ENCODE measurements at places on chromosomes 12 and 14.

GRCh38 chr14:22872033-22872832, 693 bp downstream of the LRP10 start:
- peak; percentile 61 for DNase-seq

DNA sequence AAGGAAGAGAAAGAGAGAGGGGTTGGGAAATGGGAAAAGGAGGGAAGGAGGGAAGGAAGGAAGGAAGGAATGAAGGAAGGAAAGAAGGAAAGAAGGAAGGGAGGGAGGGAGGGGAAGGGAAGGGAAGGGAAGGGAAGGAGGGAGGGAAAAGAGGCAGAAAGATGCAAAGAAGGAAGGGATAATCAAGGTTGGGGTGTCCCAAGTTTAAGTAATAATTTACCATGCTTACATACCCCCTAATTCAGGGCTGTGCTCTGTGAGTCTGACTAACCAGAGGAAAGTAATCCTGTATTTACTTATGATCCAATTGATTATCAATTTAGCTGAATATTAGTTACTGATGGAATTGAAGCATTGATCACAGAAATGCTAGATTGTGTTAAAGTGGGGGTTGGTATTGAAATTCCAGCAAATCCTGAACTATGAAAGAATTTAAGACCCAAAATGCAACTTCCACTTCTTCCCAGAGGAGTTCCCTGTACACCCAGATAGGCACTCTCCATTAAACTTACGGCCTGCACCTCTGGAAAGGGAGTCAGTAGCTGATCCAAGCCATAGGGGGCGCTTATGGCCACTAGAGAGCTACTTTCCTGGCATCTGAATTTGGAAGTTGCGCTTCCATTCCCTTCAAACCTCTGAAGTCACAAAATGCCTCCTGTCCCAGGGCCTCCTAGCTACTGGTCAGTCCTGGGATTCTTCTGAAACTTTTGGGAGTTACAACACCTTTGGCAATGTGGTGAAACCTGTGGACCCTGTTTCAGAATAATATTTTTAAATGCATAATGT, 162.7 kb upstream of the PWP1 start:
- DNase-seq, result no peak

- no peak for DNase-seq
Measured at GRCh38 chr12:112969547-112970306, 8.6 kb upstream of the OAS2 start.

DNA sequence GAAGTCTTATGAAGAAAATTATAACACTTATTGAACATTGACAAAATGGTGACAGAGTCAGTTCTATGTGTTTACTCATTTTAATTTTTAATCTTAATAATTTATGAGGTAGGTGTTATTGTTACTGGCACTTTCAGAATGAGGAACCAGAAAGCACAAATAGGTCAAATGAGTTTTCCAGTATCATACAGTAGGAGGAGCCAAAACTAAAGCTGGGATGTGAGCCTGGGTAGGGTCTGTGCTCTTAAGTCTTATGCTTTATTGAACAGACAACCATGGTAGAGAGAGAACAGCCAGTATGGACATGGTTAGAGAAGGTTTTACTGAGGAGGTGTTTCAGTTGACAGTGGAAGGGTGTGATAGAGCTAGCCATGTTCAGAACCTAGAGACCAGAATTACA, 775.7 kb downstream of the TMTC2 start:
- no peak for DNase-seq

- DNase-seq, result peak; percentile 76
Measured at GRCh38 chr12:66035288-66035966, 95.1 kb downstream of the LLPH start.

DNA sequence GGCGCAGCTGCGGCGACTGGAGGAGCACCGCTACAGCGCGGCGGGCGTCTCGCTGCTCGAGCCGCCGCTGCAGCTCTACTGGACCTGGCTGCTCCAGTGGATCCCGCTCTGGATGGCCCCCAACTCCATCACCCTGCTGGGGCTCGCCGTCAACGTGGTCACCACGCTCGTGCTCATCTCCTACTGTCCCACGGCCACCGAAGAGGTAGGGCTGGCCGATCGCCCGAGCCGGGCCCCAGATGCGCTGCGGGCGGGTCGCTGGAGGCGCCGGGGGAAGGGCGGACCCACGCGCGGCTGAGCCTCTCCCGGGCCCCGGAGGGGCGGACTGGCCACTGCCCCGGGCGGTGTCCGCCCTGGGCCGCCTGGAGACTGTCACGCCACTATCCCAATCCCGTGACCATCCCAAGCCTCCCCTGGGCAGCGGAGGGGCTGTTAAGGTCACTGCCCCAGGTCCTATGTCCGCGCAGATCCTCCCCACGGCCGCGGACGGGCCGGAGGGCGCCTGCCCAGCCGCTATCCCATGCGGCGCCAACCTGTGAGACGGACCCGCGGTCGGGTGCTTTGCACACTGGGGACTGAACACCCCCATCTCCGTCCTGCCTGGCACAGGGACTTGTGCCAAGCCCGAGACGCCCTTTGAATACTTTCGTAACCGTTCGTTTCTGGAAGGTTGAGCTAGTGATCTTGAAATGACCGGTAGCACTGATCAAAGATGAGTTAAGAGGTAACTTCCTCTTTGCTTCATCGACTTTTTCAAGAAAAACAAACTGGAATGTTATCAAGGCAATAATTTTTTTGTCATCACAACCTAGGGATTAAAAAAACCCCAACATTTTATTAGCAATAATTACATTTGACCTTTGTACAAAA, 725 bp downstream of the CHPT1 start:
- peak; percentile 72 for DNase-seq

DNA sequence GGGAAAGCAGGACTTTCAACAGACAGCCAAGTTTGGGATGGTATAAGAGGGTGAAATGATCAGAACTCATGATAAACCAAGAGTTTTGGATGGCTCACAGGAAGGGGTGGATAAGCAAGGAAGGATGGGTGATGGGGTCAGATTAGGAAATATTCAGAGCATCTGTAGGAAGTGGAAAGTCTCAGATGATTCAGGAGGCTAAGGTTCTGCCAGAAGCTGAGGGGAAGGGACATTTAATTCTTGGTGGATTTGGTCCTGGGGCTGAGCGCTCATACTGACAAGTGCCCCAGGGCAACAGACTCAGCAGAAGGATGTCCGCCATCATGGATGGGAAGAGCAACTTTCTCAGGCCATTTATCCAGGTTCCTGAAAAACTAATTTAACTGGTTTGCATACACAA, 28.4 kb upstream of the BDKRB2 start:
- DNase-seq, result no peak

All from common myeloid progenitor, CD34-positive (primary cell).